ENCODE measurements at places on chromosomes 4 and X. TPM values are rescaled to one million over a fixed set of nuclear protein-coding genes. Genes with fewer than 3 reads are reported as not detected.

DNA sequence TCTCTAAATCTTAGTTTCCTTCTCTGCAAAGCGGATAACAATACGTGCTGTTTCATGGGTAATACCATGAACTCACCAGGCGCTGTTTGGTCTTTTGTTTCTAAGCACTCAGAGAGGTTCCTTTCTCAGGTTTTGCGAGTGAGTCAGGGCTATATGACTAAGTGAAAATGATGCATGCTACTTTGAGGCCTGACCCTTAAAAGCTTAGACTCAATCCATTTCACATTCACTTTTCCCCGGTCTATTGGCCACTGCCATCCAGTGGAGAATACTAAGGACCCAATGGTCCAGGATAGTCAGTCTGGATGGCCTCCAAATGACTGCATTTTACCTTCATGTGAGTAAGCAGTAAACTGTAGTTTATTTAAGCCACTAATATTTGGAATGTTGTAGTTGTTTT, 400.8 kb upstream of the SLIT2 start:
- DNase-seq = no peak

GRCh38 chr4:56871371-56871866, 36.3 kb upstream of the REST start:
- no peak for DNase-seq

DNA sequence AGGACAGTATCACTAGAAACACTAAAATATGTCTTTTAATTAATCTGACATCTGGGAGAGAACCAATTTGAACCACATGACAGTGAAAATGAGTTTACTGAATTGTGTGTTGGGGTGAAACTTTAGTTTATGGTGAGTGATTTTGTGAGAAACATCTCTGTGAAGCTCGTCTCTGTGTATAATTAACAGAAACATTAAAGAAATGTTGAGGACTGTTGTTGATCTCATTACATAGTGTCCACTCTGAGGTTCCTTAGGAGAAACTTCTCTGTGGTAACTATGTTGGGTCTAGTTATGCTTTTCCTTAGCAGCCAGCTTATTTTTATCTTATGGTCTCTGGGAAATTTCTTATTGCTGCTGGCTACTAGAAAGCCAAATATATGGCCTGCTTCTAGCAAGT, 15.8 kb downstream of the FGF2 start:
- no peak for DNase-seq

DNA sequence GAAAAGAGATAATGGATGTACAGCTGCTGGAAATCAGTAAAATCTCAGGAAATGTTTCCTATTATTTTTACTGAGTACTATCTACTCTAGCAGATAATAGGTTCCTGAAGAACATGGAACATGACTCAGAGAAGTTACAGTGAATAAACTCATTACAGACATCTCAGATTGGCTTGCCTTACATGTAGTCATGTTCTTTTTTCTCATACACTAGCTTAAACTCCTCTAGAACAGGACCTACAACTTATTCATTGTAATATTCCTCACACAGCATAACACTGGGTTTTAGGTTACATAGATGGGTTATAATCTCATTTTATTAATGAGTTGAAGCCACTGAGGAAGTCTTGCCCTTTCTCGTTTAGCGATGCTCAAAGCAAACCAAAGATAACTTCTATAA, 86.9 kb upstream of the BMP2K start:
- DNase-seq = no peak

- DNase-seq = no peak
Measured at GRCh38 chr4:131551306-131551705, 1597.8 kb upstream of the PCDH10 start.

DNA sequence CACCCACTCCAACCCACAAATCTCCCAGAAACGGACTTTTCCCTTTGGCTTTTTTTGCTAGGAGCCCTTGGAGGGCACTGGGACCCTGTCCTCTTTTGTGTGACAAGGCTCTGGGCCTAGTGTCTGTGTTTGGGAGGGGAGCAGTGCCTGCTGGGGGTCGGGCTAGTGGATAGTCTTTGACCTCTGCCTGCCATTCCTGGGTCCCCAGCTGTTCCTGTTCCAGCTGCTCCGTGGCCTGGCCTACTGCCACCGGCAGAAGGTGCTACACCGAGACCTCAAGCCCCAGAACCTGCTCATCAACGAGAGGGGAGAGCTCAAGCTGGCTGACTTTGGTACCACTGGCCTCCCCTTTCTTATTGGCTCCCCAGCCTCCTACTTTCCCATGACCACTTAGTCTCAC, 6.7 kb upstream of the USP11 start:
- DNase-seq = no peak

GRCh38 chr4:96343836-96344235, 503.9 kb downstream of the PDHA2 start:
- no peak for DNase-seq

DNA sequence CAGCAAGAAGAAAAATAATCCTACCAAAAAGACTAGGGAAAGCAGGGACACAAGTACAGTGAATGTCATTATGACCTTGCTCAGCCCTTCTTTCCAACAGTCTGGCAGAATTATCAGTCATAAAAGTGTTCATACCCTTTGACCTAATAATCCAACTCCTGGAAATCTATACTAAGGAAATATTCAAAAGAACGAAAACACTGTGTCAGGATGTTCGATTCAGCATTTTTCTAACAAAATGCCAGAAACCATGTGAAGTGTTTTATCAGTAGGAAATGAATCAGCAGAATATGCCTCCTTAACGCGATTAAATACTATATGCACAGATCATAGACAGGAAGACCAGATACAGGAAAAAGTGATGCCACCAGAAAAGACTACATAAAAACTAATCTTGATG, 16.2 kb upstream of the S100G start:
- no peak for DNase-seq

GRCh38 chrX:77617206-77617605, 168.8 kb downstream of the ATRX start:
- DNase-seq = no peak

DNA sequence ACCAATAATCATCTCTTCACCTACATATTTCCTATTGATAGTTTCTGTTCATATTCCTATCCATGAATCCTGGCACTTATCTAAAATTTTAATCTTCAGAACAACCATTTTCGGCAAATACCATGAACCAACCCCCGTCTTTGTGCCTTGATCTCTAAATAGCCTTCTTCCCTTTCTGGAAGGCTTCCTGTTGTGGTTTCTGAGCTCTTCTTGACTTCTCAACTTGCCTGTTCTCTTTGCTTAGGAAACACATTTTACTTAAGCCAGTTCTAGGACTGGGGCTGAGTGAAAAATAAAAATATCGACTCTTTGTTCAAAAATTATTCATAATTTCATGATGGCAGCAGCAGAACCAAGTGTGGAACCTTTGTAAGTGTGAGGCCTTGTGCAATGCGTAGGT, 882.4 kb downstream of the C4orf33 start:
- no peak for DNase-seq

Gene KCTD8
- total RNA-seq = 1.4 TPM

Data from sigmoid colon (tissue), 7 donors.